ENCODE measurements at places on chromosomes 4 and X.

DNA sequence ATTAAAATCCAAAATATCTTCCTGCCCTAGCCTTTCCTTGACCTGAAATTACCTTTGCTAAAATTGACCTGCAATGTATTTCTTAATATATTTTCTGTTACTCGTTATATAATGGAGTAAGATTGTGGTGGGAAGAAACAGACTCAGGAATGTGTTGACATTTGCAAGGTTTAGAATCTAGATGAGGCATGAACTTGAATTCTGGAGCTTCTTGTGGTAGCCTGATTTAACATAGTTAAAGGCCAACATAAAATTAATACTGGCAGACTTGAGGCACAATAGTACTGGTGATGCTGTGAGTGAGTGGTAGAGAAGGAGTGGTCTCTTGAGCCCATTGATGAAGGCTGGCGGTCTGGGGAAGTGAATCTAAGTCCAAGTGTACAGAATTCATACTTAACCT is 197.9 kb upstream of the SPRY1 start:
- no peak for DNase-seq

- DNase-seq: peak; percentile 60
Observed at GRCh38 chrX:109732017-109732801, 848 bp downstream of the ACSL4 start.

- DNase-seq: no peak
Observed at GRCh38 chrX:111483881-111484280, 27.6 kb upstream of the SERTM2 start.

DNA sequence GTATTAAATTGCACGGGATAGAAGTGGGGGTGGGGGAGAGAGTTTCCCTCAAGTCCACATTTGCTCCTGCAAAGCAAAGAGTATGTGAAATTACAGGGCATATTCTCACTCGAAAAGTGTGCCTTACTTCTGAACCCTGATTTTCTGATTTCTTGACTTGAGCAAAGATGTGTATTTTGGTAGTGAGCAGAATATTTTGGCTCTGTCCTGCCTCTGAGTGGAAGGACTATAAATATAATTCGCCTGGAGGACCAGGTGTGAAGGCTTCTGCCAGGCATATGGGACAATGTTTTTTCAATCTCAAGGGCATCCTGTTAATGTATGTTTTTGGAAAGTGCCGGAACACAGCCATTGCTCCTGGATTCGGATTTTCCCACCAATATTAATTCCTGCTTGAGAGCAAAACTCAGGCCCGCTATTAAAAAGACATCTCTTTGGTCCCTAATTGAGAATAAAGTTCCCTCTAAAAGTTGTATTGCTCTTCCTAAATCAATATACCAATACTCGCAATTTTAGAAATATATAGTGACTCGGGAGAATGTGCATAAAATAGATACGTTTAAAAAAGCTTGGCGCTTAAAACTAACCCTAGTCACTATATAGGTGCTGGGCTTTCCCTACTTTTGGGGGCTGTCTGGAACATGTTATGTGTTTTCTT is 15.3 kb upstream of the PITX2 start:
- DNase-seq: no peak

GRCh38 chrX:37685381-37686359 is at the start of gene XK:
TSS of gene XK (plus strand) at chrX:37685791. CDS start at chrX:37685962, 171 bp downstream.
- peak; percentile 2 for DNase-seq

- DNase-seq: no peak
Observed at GRCh38 chrX:43456063-43456462, 200.0 kb upstream of the MAOA start.

GRCh38 chr4:107736037-107736436 is 16.0 kb upstream of the PAPSS1 start:
- no peak for DNase-seq

- DNase-seq: no peak
Observed at GRCh38 chr4:108453366-108453765, 167.0 kb upstream of the RPL34 start.

GRCh38 chr4:136946307-136946907 is 585.9 kb downstream of the PCDH18 start:
- DNase-seq: no peak

DNA sequence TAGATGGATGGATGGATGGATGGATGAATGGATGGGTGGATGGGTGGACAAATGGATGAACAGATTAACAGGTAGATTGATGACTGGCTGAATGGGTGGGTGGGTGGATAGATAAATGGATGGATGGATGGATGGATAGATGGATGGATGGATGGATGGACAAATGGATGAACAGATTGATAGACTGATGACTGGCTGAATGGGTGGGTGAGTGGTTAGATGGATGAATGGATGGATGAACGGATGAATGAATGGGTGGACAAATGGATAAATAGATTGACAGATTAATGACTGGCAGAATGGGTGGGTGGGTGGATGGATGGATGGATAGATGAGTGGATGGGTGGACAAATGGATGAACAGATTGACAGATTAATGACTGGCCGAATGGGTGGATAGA is 13.6 kb upstream of the AKAP17A start:
- no peak for DNase-seq

DNA sequence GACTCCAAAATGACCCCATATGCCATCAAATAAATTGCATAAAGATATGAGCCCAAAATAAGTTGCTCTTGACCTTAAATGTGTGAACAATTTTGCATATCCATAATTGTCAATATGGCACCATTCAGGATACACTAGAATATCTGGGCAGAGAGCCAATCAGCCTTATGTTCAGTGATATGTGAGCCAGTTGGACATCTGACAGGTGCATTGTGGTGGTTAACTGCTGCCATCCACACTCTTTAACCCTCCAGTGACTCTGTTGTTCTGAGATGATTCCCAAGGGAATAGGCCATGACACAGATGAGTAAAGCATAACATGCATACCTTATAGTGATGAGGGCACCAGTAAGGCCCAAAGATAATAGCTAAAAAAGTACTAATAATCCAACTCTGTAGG is 500.1 kb downstream of the PCDH18 start:
- DNase-seq: no peak

GRCh38 chr4:139266583-139267257 is 13.3 kb downstream of the MGARP start:
- peak; percentile 78 for DNase-seq

- no peak for DNase-seq
Observed at GRCh38 chr4:37780444-37781130, 45.9 kb upstream of the PGM2 start.

DNA sequence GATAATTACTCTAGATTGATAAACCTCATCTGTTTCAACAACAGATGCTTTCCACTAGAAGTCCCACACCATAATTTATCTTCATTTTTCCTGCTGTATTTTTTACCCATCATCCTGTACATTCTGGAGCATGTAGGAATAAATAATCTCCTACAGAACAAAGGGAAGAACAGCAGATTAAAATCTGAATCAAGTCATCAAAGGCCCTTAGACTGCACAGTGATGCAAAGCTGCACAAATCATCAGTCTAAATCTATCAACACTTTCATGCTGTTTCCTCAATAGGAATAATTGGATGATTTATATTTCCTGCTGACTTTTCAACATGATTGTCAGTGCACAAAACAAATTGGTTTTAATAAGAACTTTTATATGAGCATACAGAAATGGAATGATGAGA is 1143.9 kb downstream of the STIM2 start:
- DNase-seq: no peak

GRCh38 chrX:70754169-70754848 is 154.2 kb downstream of the TEX11 start:
- DNase-seq: no peak

DNA sequence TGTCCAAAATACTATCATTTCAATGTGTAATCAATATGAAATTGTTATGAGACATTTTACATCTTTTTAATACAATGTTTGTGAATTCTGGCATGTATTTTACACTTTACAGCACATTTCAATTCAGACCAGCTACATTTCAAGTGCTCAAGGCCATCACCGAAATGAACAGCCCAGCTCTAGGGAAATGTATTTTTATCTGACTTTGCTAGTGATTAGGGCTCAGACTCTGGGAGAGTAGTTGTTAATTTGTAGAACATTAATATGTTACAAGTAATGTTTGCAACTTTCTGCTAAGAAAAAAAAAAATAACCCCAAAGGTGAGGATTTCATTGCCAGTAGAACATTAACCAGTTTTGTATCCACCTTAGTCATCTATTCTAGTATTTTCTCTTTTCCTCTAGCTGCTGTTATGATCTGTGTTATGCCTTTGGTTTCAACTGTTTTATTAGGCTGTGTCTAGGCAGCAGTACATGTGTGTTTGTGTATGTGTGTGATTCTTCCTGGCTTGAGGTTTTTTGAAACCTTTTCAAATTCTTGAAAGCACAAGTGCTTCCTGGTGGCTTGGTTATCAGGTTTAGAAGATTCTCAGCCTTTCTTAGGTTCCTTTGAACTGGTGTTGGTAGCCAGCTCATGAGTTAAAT is 125.9 kb downstream of the NSUN7 start:
- no peak for DNase-seq

GRCh38 chr4:149141391-149141790 is 674.3 kb downstream of the IQCM start:
- no peak for DNase-seq

DNA sequence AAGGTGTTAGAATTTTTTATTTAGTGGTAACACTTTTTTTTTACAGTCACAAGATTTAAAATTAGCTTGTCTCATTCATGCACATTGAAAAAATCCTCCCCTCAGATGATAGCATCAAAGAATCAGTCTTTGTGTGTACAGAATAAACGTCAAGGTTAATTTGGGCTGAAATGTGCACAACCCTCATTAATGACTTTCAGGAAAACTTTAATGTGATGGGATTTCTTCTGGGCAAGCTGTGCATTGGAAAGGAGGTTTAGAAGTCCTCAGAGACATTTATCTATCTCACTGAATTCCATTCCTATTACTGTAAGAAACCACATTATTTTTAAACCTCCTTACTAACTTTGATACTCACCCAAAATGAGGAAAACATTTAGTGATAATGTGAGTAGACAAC is 88.2 kb upstream of the TECRL start:
- no peak for DNase-seq

- no peak for DNase-seq
Observed at GRCh38 chr4:75490155-75490554, 24.0 kb downstream of the RCHY1 start.

DNA sequence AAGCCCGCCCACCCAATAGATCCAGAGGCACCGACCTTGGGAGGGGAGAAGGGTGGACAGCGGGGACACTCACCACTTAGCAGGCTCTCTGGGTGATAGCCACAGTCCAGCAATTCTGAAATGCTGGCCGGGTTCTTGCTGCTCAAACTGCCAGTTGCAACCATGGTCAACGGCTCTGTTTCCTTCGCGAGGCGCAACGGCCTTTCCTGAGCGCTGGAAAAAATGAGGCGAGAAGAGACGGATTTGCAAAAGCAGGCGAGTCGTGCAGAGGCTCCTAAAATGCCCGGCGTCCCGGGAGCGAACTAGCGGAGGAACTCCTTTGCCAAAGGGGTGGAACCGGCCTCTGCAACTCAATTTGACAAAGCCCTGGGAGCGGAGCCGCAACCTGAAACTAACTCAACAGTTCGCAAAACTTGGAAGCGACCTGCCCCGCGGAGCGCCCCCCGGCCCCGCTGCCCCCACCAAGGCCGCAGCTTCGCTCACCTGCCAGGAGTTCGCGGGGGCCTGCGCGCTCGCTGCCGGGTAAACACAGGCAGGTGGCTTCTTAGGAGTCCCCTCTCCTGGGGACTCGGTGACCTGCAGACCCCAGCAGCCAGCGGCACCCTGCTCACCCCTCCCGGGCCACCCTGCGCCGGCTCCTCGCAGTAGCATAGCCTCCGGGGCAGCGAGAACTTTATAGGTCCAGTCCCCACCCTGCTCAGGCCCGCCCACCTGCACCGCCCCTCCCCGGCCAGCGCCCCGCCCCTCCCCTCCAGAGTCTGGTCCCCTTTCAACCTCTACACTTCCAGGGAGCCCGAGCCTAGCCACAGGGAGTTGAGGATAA is at the start of gene DDIT4L:
Gene DDIT4L (minus strand): TSS at position 649 of the 823 bp plus-strand sequence. CDS start 485 bp downstream, at position 164.
- no peak for DNase-seq

GRCh38 chr4:2835978-2836377 is 7.7 kb upstream of the ADD1 start:
- no peak for DNase-seq

DNA sequence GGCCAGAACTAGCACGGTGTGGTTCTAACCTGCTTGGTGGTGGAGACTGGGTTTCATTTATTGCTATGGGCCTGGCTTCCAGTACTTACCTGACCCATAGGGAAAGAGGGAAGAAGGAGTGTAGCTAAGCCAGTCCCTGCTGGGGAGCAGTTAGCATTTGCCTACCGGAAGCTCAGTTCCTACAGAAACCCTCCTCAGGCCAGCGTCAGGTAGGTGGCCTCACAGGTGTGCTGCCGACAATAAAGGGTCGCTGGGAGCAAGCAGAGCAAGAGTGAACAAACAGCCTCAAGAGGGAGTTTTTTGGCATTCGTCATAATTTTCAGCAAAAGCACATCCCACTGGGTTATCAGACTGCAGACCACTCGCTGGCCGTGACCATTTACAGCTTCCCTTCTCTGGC is 740.6 kb upstream of the TENM3 start:
- DNase-seq: no peak

GRCh38 chrX:107724653-107725052 is 50.9 kb downstream of the TSC22D3 start:
- DNase-seq: no peak

GRCh38 chr4:125105561-125105960 is 209.2 kb upstream of the FAT4 start:
- DNase-seq: no peak

DNA sequence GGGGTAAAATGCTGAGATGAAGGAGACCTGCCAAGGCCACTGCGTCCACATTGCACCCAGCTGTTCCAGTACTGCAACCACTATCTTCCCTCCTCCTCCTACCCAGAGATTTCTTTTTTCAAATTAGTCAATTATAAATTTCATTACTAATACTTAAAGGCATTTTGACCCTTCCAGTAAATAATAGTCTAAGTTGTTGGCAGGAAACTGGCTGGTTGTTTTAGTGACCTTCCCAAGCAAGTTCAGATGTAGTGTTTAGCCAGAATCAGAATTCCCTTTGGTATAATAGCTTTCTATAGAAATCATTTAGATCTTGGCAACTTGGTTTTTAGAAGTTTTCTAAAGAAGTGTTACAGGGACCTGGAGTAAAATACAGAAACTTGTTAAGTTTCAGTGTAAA is 66.0 kb downstream of the AASDH start:
- DNase-seq: no peak

DNA sequence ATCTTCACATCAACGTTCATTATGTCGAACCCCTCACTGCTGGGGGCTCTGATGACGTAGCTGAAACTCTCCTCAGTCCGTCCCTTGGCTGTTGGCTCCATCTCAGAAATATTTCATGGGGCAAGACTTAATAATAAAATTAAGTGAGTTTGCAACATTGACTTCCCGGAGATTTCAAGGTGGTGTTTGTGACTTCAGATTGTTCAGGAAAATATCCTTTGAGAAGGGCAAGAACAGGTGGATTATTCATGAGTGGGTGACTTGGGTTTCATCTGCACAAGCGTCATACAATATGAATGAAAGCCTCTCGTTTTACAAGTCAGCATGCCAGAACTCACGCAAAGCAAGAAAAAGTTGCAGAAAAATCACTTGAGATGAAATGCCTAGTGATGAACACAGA is at the start of gene C4orf50:
Gene C4orf50 (minus strand): TSS at position 101 of the 400 bp plus-strand sequence.
- DNase-seq: no peak

DNA sequence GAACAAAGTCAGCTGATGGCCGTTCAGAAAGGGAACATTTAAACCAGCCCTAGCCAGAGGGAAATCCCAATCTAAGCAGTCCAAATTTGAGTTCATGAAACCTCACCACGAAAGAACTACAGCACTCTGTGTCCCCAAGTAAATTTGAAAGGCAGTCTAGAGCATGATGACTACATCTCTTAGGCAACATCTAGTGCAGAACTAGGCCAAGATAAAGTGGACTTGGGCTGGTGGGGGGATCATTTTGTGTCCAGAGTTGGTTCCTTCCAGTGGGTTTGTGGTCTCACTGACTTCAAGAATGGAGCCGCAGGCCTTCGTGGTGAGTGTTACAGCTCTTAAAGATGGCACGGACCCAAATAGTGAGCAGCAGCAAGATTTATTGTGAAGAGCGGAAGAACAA is 64.9 kb downstream of the KLHL4 start:
- no peak for DNase-seq

Measured in inflammatory macrophage treated with lipopolysaccharide for 4 hours (primary cell).